ENCODE measurements at places on chromosomes 12 and 14.

DNA sequence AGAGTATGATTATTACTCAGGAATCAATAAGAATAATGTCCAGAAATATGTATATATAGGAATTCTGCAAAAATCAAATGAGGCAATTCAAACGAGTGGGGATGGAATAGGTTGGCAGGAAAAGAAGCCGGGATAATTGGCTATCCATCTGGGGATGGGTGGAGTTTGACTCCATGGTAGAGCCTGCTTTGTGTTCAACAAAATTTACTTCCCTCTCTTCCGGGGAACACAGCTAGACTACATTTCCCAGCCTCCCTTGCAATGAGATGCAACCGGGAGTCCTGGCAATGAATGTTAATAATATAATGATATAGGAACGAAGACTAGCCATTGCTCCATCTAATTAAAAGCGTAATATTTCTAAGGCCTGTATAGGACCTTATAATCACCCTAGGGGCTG, 146.6 kb downstream of the EFCAB11 start:
- no peak for DNase-seq

DNA sequence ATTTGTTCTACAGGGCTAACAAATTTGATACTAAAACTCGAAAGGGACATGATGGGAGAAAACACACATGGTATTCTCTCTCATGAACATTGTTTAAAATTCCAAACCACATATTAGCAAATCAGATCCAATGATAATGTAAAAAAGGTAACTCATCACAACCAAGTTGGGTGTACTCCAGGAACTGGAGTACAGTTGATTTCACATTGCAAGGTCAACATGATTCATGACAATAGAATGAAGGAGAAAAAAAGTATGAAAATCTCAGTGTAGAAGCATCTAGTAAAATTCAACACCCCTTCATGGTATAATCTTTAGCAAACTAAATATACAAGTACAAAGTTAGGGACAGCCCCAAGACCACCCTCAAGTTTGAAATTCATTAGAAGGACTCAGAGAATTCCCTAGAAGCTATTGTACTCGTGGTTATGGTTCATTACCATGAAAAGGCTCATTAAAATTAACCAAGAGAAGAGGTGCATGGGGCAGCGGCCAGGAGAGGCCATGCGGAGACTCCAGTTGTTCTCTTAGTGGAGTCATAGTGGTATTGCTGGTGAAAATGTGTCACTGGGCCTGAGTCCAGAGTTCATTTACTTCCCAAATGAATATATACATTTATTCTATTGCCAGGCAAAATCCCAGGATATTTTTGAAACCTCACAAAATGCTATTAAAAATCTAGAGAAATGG, 3.1 kb upstream of the CDCA4 start:
- no peak for DNase-seq

DNA sequence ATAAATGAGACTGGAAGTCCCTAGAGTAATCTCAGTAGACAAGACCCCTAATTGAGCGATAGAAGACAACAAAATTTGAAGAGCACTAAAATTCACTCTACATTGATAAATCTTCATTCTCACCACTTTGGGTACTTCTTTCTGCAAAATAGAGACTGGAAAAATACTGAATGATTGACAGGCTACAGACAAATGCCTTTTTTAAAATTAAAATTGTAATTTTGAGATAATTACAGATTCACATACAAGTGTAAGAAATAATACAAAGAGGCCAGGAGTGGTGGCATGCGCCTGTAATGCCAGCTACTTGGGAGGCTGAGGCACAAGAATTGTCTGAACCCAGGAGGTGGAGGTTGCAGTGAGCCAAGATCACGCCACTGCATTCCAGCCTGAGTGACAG, 4.5 kb upstream of the CORO1C start:
- no peak for DNase-seq

GRCh38 chr14:101254805-101255764, 306.2 kb upstream of the DIO3 start:
- DNase-seq: no peak

DNA sequence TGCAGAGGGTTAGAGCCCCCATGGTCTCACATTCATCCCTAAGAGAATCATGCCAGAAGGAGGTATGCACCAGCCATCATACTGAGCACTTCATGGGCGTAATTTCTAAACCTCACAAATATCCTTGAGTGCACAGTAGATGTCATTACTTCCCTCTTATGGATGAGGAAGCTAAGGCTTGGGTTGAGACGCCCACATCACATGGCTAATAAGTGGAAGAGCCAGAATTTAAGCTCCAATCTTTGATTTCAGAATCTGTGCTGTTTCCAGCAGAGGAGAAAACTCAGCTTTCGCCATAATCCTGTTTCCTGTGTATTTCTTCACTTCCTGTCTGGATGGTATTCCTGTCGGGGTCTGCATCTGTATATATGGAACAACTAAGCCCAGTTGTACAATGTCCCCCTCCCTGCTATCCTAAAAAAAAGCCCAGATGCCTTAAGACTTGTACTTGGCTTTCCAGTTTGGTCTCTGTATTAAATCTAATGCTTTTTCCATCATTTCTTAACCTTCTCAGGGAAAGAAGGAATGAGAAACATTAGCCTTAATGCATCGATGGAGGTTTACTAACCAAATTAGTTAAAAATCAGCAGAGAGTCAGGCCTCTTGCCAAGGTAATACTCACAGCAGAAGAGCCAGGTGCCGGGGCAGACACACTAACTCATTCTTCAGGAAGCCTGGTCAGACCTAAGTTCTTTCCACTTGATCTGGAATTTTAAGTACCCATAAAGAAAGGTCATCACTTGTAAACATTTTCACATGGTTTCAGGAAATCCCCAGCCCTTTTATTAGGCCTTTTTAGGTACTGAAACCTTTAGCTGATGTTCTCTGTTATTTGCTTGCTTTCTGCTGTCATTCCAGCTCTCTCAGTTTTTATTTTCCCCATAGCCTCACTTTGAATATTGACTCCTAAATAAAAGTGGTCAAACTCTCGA, 5.3 kb downstream of the ISCU start:
- peak; percentile 36 for DNase-seq

DNA sequence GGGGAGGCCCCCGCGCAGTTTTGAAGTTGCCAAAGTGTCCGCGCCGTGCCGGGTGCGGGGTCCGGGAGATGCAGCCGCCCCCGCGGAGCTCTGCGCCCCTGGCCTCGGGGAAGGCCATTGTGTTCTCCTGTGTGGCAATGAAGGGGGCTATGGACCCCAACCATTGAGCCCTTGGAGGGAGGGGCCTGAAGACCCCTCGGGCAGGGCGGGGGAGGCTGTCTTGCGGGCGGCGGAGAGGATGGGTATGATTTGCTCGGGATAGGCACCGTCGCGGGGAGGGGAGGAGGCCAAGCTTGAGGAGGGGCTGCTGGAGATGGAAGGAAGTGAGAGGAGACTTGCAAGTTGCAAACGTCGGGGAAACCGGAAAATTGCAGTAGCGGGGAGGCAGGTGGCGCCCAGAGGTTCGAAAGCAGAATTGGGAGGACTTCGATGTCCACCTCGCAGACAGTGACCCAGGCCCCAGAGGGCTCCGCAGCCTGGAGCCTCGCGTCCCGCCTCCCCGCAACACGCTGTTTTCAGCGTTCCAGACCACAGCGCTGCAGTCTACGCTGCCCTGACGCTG, 25.4 kb downstream of the BCL11B start:
- DNase-seq: peak; percentile 48

DNA sequence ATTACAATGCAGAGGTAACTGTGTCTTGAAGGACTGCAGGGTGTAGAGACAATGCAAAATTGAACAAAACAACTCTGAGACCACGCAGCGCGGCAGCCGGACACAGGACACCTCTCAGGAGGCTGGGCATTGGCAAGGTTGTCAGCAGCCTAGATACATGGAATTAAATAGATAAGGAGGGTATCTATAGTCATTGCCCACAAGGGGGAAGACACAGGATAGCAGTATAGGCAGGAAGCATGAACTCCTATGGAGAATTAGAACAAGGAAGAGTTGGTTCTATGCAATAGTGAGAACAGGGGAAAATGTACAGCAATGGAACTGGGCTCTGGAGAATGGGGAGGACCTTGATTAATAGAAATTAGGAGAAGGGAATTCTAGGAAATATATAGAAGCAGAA, 164.1 kb downstream of the C12orf42 start:
- DNase-seq: no peak

- no peak for DNase-seq
These were observed 656 bp upstream of the DTD2 start for GRCh38 chr14:31457665-31458659.

- no peak for DNase-seq
These were observed 132.3 kb downstream of the PAPOLA start for GRCh38 chr14:96634481-96634880.

DNA sequence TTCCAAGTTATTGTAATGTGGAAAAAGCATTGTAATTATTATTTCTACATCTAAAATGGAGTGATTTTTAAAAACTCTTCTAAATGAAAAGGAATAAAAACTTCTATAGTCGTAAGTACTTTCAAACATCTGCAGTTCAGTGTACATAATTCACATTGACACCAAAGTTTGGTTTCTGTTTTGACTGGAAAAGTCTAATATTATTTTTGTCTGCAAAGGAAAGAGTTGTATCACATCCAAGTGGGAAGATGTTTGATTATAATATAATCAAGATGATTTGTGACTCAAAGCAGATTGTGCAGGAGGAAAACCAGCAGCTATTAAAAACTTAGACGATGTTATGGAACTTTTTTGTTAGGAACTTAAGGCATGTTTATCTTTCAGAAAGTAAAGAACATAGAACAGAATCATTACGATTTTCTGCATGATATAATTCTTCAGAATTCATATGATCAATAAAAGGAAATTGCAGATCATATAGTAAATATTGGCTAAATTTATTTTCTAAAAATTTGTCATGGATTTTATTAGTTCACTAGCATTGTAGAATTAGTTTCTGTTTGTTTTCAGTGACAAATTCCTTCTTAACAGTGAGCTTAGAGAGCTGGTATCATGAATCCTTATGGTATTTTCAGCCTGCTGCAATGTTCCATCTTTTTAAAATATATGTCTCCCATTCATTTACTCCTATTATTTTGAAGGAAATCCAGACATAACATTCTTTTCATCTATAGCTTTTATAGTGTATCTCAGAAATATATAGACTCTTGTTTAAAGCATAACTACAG, 145.8 kb downstream of the MIPOL1 start:
- DNase-seq: no peak

GRCh38 chr12:131116468-131117117, 162.9 kb downstream of the ADGRD1 start:
- no peak for DNase-seq

DNA sequence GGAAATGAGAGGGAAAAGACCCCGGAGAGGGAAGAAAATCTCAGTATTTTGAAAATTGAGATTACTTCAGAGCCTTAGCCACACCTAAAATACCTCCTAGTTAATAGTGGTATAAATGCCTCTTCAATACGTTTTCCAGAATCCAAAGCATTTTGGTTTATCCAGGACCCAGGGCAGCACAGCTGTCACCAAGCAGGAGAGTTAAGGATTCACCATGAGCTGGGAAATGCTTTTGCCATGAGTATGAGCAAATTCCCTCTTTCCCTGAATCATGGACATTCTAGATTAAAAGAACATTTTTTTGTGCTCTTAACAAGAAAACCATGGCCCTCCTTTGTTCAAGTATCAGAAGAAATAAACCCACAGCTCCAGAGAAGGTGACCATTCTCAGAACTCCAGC, 21.8 kb upstream of the RTRAF start:
- DNase-seq: no peak

DNA sequence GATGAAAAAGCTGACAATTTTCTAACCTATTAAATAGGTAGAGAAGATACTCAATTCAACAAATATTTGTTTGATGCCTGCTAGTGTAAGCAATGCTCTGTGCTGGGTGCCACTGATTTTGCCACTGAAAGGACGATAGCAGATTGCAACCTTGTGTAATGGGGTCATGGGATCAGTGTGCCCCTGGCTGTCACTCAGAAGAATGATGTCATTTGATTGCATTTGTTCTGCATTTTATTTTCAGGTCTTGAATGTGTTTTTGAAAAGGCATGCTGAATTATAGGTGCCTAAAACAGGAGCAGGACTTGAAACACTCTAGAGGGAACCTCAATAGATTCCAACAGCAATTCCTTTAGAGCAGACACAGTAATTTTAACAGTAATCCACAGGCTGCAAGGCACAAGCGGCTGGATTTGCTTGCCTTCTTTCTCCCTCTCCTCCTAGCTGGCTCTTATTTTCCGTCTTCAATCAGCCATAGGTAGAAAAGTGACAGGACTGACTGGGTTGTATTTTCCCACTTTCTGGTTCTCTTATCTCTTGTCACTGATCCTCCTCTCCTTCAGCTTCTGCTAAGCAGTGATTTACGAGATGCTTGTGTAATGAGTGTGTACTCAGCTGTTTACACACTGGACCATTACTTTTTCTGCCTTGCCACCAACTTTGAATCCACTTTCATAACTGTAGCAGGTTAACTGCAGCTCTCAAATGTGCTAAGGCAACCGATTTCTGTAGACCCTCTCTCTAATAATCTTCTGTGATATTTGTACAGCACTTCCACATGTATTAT, 4.1 kb downstream of the PLXNC1 start:
- DNase-seq: no peak

- DNase-seq: no peak
These were observed 11.5 kb downstream of the ISCA2 start for GRCh38 chr14:74504874-74505720.

Data from CD4-positive, alpha-beta T cell treated with Interleukin-15 for 1 hour (primary cell).